ENCODE measurements at places on chromosomes 7 and 10. TPM values are rescaled to one million over a fixed set of nuclear protein-coding genes. Genes with fewer than 3 reads are reported as not detected.

C10orf62 gene
- 1.1 TPM for polyA plus RNA-seq

DNA sequence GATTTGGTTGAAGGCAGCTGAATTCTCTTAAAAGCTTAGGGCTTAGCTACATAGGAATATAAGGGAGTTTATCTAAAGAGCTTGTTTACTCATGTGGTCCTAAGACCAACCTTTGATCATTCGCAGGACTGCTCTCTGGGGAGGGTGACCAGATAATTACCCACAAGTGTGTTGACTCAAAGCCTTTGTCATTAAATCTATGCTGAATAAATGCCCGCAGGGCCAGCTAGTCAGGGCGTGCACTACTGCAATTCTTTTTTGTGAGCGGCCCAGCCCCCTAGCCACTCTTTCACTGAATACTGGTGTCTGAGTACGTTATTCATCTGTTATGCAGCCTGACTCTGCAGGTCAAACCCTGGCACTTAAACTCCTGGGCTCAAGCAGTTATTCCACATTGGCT is 69.6 kb downstream of the AKAP9 start:
- H3K4me1 ChIP-seq = no peaks in the 10 kb centered on the region
- H3K27ac ChIP-seq = no peak overlapping the region
- no peak overlapping the region for H3K4me3 ChIP-seq
- no peak for DNase-seq
- no peaks in the 10 kb centered on the region for H3K27me3 ChIP-seq

- peaks cover 26% of the 10 kb centered on the region for H3K4me1 ChIP-seq
- peak overlapping the region; percentile 44 for H3K4me3 ChIP-seq
- peak; percentile 43 for DNase-seq
- no peaks in the 10 kb centered on the region for H3K36me3 ChIP-seq
- peak overlapping the region; percentile 86 for H3K27ac ChIP-seq
Observed at GRCh38 chr7:47453093-47454061, 128.5 kb downstream of the TNS3 start.

- H3K27ac ChIP-seq = no peak overlapping the region
- DNase-seq = no peak
- no peaks in the 10 kb centered on the region for H3K4me1 ChIP-seq
- H3K36me3 ChIP-seq = no peaks in the 10 kb centered on the region
- H3K4me3 ChIP-seq = no peak overlapping the region
Observed at GRCh38 chr10:24737001-24737400, 13.3 kb upstream of the ARHGAP21 start.

GRCh38 chr10:118330295-118331076 is 11.6 kb downstream of the FAM204A start:
- DNase-seq = no peak
- H3K27ac ChIP-seq = no peak overlapping the region
- H3K27me3 ChIP-seq = no peaks in the 10 kb centered on the region
- peaks cover 94% of the 10 kb centered on the region for H3K36me3 ChIP-seq
- no peaks in the 10 kb centered on the region for H3K4me1 ChIP-seq

- H3K36me3 ChIP-seq = no peaks in the 10 kb centered on the region
- no peak overlapping the region for H3K4me3 ChIP-seq
- no peaks in the 10 kb centered on the region for H3K27me3 ChIP-seq
- no peak for DNase-seq
Observed at GRCh38 chr7:42768045-42768444, 143.8 kb downstream of the C7orf25 start.
